ENCODE measurements at places on chromosomes 1 and 21. TPM values are rescaled to one million over a fixed set of nuclear protein-coding genes. Genes with fewer than 3 reads are reported as not detected.

DNA sequence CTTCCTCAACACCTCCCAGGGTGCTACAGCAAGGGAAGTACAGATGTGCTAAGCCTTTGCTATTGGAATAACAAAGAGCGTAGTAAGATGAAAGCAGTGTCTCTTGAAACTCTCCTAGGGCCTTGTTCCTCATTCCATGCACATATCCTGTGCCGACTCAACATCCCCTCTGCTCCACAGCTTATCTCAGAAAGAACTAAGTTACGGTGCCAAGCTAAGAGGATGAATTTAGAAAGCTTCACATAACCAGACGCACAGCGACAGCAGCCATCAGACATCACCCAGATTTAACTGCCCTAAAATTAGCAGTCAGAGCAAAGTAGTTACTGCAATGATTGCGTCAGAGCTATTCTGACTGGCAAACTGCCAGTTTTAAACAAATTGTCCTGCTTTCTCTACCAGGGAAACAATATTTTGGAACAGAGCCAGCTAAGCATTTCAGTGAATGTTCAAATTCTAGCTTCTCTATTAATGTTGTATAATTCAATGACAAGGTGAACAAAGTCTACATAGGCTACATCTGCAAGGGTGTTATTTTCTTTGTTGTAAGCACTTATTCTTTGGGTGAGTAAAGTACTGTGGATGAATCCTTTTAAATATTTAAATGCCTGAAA lies 9.5 kb downstream of the SIPA1L2 start:
- peak; percentile 79 for DNase-seq

GRCh38 chr1:175313672-175314225 lies 121.2 kb upstream of the KIAA0040 start:
- DNase-seq = no peak

GRCh38 chr1:4797429-4797828 lies 143.0 kb downstream of the AJAP1 start:
- DNase-seq = no peak

- no peak for DNase-seq
Measured at GRCh38 chr1:8062861-8063260, 36.8 kb upstream of the ERRFI1 start.

NUP210L gene
- not detected for total RNA-seq
